A172 (cell line): ENCODE measurements at places on chromosomes 13 and 19. TPM values are rescaled to one million over a fixed set of nuclear protein-coding genes. Genes with fewer than 3 reads are reported as not detected.
A peak's percentile ranks its signal among the peaks of the same experiment; 100 is the strongest.

The PLK5 gene
- 0.22 TPM in 1 of 2 replicates, not detected in the other for total RNA-seq

The SYCN gene
- not detected in 2 replicates for total RNA-seq

The ZNF234 gene
- 10.5 and 13.2 TPM in 2 replicates for total RNA-seq

DNA sequence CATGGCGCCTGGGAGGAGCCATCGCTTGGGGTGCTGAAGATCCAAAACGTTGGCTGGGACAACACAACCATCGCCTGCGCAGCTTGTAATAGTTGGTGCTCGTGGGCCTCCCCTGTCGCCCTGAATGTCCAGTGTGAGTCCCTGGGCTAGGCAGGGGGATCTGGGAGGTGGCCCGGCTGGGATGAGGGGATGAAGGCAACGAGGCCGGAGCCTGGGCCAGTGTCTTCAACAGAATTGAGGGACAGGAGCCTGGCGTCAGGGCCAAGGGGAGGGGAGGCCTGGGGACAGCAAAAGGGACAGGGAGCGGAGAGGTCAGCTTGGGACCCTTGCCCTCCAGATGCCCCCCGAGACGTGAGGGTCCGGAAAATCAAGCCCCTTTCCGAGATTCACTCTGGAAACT lies 6.7 kb upstream of the FFAR1 start:
- no peak for DNase-seq

DNA sequence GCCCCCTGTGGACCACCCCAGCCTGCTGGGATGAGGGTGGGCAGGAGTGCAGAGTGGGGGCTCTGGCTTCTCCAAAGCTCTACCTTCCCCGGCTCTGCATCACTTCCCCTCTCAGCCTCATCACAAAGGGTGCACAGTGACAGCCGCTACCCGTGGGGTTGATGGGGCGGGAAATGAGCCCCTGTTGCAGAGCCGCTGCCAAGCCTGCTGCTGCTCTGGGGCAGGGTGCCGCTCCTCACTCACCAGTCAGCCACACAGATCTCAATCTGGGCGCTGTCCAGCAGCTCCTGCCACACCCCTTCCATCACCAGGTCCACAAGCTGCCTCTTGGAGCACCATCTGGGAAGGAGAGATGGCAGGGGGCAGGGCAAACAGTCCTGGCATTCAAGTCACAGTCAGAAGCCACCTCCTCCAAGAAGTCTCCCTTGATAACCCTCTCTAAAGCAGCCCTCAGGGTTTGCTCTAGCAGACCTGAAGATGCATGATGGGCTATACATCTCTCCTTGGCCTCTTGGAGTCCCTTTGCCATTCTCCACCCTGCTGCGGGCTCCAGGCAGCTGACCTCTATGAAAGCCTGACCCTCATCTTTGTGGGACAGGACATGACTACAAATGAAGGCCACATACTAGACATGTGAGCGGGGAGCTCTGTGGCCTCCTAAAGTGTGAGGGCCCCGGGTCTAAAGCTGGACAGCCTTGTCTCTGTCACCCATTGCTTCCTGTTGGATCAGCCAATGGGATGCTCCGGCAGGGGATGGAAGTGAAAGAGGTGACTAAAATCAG lies 15.7 kb downstream of the MRPS12 start:
- peak; percentile 20 for DNase-seq

- no peak for DNase-seq
Observed at GRCh38 chr13:46478651-46479050, 74.3 kb upstream of the LRCH1 start.

GRCh38 chr13:29159871-29160270 lies 339.7 kb downstream of the MTUS2 start:
- DNase-seq = no peak

DNA sequence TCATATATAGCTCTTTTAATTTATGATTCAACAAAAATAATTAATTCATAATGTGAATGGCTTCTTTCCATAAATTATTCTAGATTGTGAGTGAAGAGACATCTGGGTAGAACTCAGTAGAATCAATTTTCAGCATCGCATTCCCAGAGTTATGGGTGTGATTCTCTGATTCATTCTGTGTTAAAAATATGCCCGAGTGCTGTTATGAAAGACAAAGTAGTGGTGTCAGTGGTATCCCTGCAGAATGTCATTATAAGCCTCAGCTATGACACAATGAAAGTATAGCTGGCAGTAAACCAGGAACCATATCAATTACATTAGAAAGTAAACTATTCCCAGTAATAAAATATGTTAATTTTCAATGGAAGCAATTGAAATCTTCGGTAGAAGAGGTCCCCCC lies 480.5 kb upstream of the SLITRK1 start:
- DNase-seq = no peak
